CD4-positive, alpha-beta T cell treated with Interleukin-15 for 1 hour (primary cell): ENCODE measurements at places on chromosomes 2 and 18.

DNA sequence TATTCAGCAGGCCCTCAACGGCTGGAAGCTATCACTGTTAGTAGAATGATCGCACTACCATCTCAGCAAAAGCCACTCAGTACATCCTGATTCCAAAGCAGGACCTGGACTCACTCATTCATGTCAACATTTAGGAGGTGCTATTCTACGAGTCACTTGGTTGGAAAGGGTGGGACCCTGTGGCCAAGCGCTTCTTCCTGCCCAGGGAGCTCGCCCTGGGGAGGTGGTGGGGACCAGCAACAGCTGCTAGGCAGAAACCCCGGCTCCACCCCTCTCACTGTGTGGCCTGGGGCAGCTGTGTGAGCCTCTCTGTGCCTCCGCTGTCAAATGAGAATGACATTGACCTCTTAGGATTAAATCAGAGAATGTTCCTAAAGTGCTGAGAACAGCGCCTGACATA is 231.4 kb downstream of the EIPR1 start:
- DNase-seq = no peak

DNA sequence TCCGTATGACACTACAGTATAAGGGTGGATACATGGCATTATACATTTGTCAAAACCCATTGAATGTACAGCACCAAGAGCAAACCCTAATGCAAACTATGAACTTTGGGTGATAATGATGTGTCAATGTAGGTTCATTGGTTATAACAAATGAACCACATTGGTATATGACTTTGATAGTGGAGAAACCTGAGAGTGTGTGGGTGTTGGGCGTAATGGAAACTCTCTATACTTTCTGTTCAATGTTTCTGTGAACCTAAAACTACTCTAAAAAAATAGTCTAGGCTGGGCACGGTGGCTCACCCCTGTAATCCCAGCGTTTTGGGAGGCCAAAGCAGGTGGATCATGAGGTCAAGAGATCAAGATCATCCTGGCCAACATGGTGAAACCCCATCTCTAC is 6.5 kb upstream of the ACTG2 start:
- no peak for DNase-seq

- no peak for DNase-seq
Measured at GRCh38 chr2:119744335-119744939, 15.3 kb upstream of the PTPN4 start.

DNA sequence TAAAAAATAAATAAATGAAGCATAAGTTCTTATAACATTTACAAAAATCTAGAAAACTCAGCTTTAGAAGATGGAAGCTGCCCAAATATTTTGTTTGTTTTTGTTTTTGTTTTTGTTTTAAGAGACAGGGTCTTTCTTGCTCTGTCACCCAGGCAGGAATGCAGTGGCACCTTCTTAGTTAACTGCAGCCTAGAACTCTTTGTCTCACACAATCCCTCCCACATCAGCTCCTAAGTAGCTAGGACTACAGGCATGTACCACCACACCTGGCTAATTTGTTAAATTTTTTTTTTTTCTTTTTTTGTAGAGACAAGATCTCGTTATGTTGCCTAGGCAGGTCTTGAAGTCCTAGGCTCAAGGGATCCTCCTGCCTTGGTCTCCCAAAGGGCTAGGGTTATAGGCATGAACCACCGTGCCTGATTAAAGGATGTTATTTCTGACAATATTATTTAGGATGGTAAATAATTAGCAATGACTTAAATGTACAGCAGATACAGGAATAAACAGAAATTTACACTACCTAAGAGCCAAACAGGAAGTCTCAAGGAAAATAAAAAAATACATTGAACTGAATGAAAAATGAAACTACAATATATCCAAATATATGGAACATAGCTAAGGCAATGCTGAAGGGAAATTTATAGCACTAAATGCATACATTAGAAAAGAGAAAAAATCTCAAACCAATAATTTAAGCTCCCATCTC is 17.2 kb downstream of the SESTD1 start:
- DNase-seq = no peak

GRCh38 chr2:147689220-147689909 is 155.5 kb upstream of the ACVR2A start:
- DNase-seq = peak; percentile 46

DNA sequence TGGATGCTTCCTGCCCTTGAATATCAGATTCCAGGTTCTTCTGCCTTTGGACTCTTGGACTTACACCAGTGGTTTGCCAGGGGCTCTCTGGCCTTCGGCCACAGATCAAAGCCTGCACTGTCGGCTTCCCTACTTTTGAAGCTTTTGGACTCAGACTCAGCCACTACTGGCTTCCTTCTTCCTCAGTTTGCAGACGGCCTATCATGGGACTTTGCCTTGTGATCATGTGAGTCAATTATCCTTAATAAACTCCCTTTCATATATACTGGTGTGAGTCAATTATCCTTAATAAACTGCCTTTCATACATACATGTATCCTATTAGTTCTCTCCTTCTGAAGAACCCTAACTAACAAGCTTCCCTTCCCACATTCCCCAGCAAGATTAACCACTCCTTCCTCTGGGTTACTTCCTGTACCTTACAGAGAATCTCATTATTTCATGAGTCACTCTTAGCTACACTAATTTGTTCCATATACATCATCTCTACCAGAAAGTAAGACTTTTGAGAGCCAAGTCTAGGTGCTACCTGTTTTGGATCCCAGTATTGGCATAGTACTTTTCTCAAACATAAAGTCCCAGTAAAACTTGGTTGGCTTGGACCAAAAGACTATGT is 31.3 kb upstream of the LRATD1 start:
- no peak for DNase-seq

DNA sequence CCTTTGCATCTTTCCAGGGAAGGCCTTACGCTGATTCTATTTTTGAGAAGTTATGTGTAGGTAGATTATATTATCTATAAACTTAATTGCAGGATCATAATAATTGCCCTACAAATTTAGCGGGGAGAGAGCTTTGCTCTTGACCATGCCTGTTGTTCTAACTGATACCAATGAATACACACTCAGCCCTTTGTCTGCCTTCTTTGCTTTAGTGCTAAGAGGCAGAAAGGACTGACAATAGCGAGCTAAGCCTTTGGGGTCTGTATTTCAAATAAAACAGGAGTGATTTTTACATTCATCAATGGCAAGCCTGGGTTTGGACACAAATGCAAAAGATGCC is 115.3 kb upstream of the STON1 start:
- DNase-seq = no peak
